NCI-H187 (cell line): ENCODE measurements at places on chromosomes 3 and 15.

- no peak for DNase-seq
Measured at GRCh38 chr3:188239577-188239976, 85.6 kb downstream of the LPP start.

- DNase-seq, result no peak
Measured at GRCh38 chr15:48375767-48376166, 44.5 kb downstream of the DUT start.

GRCh38 chr15:68601206-68602197 lies 22.7 kb downstream of the CORO2B start:
- no peak for DNase-seq

- no peak for DNase-seq
Measured at GRCh38 chr15:56982987-56983386, 64.5 kb downstream of the TCF12 start.

- DNase-seq, result no peak
Measured at GRCh38 chr3:159273608-159274007, 471.8 kb downstream of the MFSD1 start.

DNA sequence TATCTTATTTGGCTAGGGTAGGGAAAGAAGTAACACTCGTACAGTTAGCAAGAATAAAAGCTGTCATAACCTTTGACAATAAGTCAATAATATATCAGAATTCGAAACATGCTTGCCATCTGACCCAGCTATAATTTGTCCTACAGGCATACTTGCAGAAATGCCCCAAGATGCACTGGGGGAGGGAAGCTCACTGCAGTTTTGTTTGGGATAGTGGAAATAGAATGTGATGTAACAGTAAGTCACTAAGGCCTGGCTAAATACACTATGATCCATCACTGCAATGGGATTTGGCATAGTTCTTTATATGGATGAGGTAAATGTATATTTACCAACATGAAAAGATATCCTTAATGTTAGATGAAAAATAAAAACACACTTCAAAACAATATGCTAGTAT lies 25.5 kb upstream of the TMOD3 start:
- no peak for DNase-seq

DNA sequence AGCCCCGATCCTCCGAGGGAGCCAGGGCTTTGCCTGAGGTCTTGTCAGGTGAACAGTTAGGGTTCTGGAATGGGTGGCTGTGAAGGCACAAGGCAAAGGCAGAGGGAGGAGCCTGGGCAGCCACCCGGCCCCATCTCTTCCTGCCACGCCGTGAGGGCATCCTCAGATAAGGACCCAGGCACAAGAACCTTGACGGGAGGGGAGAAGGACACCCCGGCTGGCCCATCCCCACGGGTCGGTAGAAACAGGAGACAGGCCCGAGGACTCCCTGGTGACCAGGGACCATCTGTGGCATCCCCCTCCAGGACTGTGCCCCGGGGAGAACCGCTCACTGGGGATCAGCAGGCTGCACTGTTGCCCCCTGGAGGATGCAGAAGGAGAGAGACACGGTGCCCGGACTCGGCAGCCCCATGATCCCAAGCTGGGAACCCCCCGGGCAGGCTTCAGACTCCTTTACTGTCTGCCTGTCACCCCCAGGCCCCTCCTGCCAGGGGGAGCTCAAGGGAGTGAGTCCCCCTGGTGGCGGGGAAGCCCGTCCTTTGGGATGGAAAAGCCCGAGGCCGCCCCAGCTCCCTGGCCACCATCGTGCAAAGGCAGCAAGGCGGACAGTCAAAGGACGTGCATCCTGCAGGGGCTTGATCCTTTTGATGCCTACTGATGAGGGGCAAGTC lies 12.3 kb upstream of the PCSK6 start:
- no peak for DNase-seq

- no peak for DNase-seq
Measured at GRCh38 chr3:50444213-50444612, 59.2 kb downstream of the CACNA2D2 start.

GRCh38 chr3:58683466-58683865 lies 16.9 kb upstream of the FAM3D start:
- no peak for DNase-seq
